ENCODE measurements at places on chromosomes 1 and 21.
A peak's percentile ranks its signal among the peaks of the same experiment; 100 is the strongest.

- no peaks in the 10 kb centered on the region for H3K27me3 ChIP-seq
- H3K27ac ChIP-seq, result peak overlapping the region; percentile 38
- peaks cover 45% of the 10 kb centered on the region for H3K4me1 ChIP-seq
- peak; percentile 73 for DNase-seq
- peak overlapping the region; percentile 66 for H3K4me3 ChIP-seq
- no peaks in the 10 kb centered on the region for H3K36me3 ChIP-seq
Measured at GRCh38 chr1:2415801-2416208, 3.4 kb upstream of the PEX10 start.

DNA sequence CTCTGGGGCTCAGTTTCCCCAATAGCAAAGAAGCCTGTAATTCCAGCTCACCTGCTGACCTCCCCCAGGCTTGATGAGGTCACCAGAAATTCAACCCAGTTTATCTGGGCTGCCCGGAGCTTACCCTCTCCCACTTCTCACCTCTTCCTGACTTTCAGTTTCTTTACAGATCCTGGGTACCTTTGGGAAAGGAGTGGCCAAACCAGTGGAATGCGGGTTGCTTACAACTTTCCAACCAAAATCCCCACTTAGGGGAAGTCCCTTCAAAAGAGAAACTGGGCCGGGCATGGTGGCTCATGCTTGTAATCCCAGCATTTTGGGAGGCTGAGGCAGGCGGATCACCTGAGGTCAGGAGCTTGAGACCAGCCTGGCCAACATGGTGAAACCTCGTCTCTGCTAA lies 5.9 kb upstream of the MARCKSL1 start:
- no peak overlapping the region for H3K4me3 ChIP-seq
- H3K4me1 ChIP-seq, result peaks cover 29% of the 10 kb centered on the region
- no peak overlapping the region for H3K27ac ChIP-seq
- no peaks in the 10 kb centered on the region for H3K36me3 ChIP-seq
- DNase-seq, result peak; percentile 16

DNA sequence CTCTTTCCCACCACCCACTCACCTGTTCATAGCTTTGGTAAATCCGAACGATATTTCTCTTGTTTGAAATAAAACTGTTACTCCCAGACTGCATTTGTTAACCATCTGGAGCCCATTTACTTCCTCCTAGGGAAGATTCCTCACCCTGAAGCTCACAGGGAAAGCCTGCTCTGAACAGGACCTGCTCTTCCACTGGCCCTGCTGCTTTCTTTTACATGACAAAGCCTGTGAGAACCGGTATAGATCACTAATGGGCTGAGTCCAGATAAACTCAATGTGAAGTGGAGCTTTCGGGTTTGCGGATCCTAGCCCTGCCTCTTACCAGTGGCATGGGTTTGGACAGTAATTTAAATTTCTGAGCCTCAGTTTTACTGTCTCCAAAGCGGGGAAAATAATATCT lies 45.2 kb downstream of the FAM163A start:
- H3K36me3 ChIP-seq, result no peaks in the 10 kb centered on the region
- H3K27ac ChIP-seq, result no peak overlapping the region
- H3K4me1 ChIP-seq, result no peaks in the 10 kb centered on the region
- no peak for DNase-seq
- no peak overlapping the region for H3K4me3 ChIP-seq

GRCh38 chr21:44365251-44365966 lies 12.0 kb downstream of the TRPM2 start:
- peaks cover 5% of the 10 kb centered on the region for H3K4me1 ChIP-seq
- no peak overlapping the region for H3K27ac ChIP-seq
- no peaks in the 10 kb centered on the region for H3K36me3 ChIP-seq
- peaks cover 7% of the 10 kb centered on the region for H3K27me3 ChIP-seq
- no peak for DNase-seq
- H3K4me3 ChIP-seq, result no peak overlapping the region
